NCI-H2227 treated with DMSO at 0.1 percent for 48 hours (cell line): ENCODE measurements at places on chromosomes 7 and 10.

GRCh38 chr7:110001254-110001938, 1089.5 kb upstream of the LRRN3 start:
- no peak for DNase-seq

- DNase-seq, result no peak
Measured at GRCh38 chr7:43469051-43469450, 113.9 kb upstream of the STK17A start.

DNA sequence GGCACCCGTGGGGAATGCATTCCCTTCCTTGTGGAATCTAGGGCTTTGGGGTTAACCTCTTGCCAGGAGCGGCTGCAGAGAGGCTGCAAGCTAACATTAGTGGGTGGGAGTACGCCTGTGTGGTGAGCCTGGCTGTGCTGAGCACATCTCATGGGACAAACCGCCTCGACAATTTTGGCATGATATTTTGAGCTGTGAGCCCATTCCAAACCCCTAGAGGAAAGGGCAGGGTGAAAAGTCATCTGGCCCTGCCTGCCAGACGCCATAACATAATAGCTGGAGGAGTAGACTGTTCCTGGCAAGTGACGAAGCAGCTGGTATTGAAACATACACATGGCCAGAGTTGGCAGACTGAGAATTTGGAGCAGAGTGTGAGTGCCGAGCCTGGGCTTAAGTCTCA, 110.0 kb downstream of the TACC2 start:
- no peak for DNase-seq

DNA sequence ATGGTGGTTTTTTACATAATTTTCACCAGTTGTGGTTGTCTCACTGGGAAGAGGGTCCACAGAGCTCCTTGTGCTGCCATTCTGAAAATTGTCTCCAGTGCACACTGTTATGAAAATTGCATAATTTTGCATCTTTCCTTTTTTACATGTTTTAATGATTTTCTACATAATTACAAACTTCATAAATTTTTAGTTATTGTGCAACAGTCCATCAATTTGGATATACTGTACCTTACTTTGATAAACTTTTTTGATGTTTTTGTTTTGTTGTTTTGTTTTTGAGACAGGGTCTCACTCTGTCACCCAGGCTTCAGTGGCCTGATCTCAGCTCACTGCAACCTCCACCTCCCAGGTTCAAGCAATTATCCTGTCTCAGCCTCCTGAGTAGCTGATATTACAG, 70.6 kb upstream of the AUTS2 start:
- DNase-seq, result no peak

DNA sequence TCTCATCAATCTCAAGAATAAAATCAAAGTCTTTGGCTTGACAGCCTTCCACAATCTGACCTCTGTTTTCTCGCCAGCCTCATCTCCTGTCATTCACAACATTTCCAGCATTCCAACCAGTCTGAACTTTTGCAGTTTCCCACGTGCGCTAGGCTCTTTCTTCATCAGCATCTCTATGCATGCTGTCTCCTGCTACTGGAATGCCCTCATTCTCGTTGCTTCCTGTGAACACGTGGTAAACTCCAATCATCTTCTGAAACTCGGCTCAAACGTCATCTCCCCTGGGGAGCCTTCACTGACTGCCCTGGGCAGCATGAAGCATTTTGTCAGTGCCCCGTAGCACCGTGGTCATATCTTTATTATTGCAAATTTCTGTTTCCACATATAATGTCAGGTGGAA, 12.2 kb upstream of the RSBN1L start:
- peak; percentile 39 for DNase-seq

DNA sequence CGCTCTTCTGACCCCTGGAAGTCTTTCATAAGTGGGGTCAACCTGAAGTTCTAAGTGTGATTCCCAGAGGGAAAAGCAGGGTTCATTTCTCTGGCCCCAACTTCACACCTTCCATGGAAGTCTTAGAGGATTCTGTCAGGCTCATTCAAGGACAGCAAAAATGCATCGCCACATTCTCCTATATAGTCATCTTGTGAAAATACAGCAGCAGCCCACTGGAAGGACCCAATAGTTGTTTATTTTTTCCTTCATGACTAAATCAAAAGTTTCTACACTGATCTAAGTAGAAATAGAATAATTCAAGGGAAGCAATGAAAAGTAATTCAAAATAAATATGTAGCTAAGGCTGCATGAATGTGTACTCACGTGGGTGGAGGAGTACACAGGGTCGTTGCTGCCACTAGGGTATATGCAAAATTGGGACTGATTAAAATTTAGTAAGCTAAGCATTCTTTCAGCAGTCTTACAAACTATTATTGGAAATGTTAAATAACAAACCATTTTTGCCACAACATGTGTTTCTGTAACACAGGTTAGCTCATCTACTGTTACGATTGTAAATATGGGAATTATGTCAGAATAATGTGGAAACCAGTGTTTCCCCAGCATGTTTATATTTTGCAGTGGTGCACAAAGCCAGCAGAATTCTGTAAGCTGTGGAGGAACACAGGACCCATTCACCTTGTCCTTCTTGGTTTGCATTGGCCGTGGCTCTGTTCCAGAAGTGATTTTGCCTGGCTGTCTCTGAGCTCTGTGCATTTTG, 33.5 kb downstream of the EEPD1 start:
- no peak for DNase-seq

DNA sequence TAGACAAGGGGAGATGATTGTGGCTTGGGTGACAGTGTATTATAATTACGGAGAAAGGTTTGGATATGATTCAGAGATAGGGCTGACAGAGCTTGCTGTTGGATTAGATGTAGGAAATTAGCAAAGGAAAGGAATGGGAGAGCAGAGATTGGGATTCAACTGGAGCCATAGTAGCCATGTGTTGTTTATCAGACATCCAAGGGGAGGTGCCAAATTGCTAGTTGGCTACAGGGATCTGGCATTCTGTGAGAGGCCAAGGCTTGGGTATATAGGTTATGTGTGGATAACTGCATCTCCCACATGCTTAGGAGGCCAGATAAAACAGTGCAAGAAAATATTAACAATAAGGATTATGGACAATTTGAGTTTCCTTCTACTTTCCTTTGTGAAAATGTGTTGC, 34.9 kb downstream of the CSGALNACT2 start:
- DNase-seq, result no peak

GRCh38 chr7:98334081-98334480, 52.6 kb downstream of the BRI3 start:
- no peak for DNase-seq

GRCh38 chr10:70715853-70716795, 43.8 kb downstream of the ADAMTS14 start:
- no peak for DNase-seq

- no peak for DNase-seq
Measured at GRCh38 chr10:51667678-51668335, 31.6 kb downstream of the CSTF2T start.

DNA sequence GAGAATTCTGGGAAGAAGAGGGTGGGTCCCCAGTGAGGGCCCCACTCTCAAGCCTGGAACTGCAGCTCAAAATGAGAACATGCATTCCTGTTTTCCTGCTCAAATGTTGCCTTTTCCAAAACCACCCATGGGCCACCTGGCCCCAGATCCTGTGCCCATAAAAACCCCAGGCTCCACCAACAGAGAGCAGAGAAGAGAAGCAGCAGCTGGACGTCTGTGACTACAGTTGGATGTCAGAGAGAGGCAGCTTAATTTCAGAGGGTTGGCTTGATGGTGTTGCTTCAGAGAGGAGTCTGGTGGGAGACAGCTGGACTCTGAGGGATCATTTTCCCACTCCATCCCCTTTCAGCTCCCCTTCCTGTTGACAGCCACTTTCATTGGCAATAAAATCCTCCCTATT, 256.4 kb downstream of the FZD1 start:
- no peak for DNase-seq
